Pancreas (tissue), 10 donors: ENCODE measurements at places on chromosomes 5 and 9. TPM values are rescaled to one million over a fixed set of nuclear protein-coding genes. Genes with fewer than 3 reads are reported as not detected.

The PCDHGA10 gene
- total RNA-seq: 2.0 TPM

The TAF11L10 gene
- not detected for total RNA-seq

The FOXD1 gene
- total RNA-seq: not detected

DNA sequence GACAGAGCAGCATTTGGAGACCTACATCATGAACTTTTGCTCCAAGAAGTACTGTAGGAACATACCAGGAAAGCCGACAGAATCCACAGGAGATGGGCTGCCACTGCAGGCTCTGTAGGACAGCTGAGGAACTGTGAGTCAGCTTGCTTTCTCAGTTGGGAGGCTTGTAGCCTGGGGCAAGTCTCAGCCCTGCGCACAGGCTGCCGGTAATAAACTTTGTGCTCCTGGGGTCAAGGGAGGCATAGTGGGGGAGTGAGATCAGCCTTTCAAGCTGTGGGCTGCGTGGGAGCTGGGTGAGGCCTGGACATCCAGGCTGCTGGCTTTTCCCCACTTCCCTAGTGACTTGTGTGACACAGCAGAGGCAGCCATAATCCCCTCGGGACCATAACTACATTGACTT is 718.0 kb upstream of the CDH10 start:
- DNase-seq: no peak

DNA sequence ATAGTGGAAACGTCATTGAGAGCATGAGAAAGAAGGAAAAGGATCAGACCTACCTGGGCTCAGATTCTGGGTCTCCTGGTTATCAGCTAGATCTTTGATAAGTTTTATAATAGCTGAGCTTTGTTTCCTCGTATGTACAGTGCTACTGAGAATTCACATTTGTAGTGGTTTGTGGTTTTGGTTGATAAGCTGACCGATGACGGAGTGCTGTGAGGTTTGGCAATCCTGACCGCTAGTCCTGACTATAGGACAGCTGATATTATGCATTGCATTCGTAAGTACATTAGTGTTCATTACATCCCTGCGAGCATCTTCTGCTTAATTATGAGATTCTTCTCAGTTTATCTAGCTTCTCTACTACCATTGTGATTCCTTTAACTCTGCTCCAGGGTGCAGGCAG is 190.7 kb upstream of the SLC27A6 start:
- no peak for DNase-seq

GRCh38 chr5:76745670-76746069 is 29.7 kb downstream of the F2R start:
- no peak for DNase-seq

GRCh38 chr5:54455413-54456157 is at the start of gene HSPB3:
TSS of gene HSPB3 (plus strand) at chr5:54455699. CDS start at chr5:54455790, 91 bp downstream.
- no peak for DNase-seq

- DNase-seq: no peak
Measured at GRCh38 chr5:138631096-138631928, 56.1 kb upstream of the HSPA9 start.
